ENCODE measurements at places on chromosomes 7 and 10.

GRCh38 chr10:126006906-126007305 lies 110.5 kb downstream of the FANK1 start:
- no peak for DNase-seq

DNA sequence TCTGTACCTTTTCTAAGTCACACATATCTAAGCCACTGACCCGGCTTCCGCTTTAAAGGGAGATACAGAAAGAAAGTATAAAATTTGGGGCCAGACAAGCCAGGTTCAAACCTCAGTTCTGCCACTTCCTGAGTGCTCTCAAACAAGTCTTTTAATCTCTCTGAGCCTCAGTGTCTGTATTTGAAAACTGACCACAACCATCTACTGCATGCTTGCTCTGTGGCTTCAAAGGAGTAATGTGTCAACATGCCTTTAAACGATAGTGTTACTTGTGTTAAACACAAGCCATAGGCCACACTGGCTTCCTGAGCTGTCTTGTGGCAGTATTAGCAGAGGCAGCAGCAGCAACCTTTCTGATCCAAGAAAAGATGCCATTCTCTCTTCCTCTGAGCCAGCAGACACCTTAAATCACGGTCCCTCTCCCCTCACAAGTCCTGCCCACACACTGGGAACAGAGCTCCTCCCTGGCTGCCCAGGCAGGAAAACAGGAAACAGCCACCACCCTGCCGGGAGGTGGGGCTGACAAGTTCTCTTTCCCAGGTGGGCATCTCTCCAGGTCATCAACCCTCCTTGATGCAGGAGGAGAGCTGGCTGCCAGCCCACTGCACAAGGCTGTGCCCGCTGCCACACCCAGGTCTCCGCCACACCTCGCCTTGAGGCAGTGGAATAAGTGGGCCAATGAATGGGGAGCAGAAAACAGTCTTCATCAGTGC lies 10.7 kb downstream of the HIP1 start:
- peak; percentile 81 for DNase-seq

DNA sequence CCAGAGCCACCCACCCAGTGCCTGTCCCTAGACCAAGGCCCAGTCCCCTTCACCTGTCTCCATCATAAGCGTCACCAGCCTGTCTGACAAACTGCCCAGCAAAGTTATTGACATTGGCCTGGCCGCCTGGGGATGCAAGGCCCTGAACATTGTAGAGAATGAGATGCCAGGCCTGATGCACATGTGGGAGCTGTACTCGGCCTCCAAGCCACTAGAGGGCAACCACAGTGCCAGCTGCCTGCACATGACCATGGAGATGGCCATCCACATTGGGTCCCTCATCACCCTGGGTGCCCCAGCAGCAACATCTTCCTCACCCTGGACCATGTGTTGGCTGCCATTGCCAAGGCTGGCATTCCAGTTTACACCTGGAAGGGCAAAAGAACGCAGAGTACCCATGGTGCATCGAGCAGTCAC lies 63.7 kb upstream of the ANTXRL start:
- no peak for DNase-seq

GRCh38 chr10:54441275-54441674 lies 359.8 kb downstream of the PCDH15 start:
- peak; percentile 76 for DNase-seq

GRCh38 chr7:31919678-31920369 lies 150.4 kb downstream of the PDE1C start:
- no peak for DNase-seq

DNA sequence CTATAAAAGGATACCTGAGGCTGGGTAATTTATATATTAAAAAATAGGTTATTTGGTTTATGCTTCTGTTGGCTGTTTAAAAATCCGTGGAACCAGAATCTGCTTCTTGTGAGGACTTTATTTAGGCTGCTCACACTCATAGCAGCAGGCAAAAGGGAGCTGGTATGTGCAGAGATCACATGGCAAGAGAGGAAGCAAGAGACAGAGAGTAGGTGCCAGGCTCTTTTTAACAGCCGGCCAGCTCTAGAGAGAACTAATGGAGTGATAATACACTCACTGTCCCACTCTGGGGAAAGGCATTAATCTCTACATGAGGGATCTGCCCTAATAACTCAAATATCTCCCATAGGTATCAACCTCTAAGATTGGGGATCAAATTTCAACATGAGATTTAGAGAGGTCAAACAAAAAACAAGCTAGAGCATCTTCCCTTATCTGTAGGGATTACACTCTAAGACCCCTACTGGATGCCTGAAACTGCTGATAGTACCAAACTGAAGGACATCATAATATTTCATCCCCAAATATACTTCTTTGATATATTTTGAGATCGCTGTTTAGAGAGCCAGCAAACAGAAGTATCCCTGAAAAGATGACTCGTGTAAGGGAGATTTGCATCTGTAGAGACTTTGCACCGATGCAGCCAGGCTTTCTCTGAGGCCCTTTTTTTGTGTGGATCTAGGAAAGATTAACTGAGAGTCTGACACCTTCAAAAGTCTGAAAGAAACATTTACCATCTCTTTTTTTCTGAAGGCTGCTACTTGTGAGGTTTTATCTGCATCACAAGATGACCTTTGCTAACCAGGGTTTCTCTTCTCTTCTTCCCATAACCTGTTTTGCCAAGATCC lies 717.0 kb upstream of the MBL2 start:
- DNase-seq = no peak

- DNase-seq = no peak
Measured at GRCh38 chr10:69578508-69578991, 5.3 kb upstream of the NEUROG3 start.

DNA sequence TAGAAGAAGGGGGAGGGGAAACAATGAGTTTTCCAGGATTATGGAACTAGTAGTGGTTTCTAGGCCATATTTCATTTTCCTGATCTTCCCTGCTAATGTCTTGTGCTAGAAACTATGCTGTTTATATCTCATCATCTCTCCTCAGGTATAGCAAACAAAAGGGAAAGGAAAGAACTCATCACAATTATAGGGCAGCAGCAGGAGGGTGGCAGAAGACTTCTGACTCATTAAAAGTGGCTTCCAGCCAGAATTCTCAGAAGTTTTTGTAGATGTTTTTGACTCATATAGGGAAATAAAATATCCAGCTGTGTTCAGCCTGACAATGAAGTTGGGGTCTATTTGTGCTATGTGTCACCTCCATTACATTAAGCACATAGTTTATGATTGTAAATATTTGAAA lies 6.5 kb downstream of the AHR start:
- DNase-seq = peak; percentile 90

DNA sequence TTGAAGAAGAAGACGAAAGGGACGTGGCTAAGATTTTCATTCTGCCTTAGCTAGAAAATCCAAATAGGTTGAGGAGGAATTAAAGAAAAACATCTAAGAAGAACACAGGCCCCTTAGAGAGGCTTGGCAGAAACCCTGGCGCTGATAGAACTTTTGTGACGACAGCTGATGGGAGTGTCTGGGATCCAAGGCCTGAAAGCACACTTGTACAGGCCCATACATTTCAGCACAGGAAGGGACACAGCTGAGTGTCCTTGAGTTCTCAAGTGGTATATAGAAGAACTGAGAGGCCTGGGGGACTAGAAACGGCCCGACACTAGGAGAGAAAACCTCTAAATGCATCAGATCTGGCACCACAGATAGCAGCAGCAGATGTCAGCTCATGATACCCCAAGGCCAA lies 39.5 kb downstream of the PRPS1L1 start:
- DNase-seq = no peak

- DNase-seq = peak; percentile 60
Measured at GRCh38 chr10:13987446-13987845, 343.3 kb downstream of the FRMD4A start.

DNA sequence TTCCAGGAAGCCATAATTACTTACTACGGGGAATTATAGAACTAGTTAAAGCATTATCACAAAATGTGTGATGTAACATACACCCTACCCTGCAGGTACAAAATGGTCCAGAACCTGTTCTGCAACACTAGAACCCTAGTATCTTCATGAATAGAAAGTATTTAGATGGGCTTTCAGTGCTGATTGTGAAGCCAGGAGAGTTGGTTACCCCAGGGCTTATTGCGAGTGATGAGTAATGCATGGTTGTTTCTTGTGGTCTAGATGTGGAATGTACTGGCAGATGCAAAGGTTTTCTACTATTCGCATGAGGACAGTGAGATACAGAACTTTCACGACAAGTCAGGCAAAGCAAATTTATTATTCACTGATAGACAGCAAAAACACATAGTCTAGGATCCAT lies 33.6 kb upstream of the AGR3 start:
- DNase-seq = no peak

- DNase-seq = no peak
Measured at GRCh38 chr7:121304102-121304658, 24.6 kb upstream of the WNT16 start.

GRCh38 chr7:116632384-116632783 lies 39.6 kb upstream of the MET start:
- DNase-seq = no peak

- peak; percentile 97 for DNase-seq
Measured at GRCh38 chr7:101099969-101100781, 14.9 kb downstream of the TRIM56 start.

DNA sequence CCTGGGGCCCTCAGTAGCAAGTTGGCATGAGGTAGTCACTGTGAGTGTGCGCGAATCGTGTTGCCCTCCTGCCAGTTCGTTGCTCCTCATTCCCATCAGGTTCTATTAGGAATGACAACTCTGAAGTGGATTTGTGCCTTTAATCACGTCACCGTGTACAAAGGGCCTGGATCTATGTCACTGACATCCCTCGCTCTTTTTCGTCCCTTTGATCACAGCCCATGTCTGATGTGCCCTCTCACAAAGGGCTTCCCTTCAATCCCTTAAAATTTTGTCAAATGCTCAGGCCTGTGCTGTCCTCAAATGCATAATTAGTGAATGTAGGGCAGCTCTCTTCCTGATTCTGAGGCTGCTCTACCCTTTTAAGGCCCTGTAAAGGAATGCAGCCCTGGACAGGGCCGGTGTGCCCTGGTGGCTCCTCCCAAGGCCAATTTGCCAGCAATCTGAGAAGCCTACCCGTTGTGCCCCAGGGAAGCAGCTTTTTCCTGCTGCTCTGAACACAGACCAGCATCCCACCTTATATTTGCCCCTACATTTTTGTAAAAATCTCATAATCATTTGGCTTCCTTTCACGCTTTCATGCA lies 93.6 kb downstream of the TMEM178B start:
- DNase-seq = no peak

GRCh38 chr7:73577627-73578341 lies 595 bp downstream of the TBL2 start:
- peak; percentile 20 for DNase-seq

- DNase-seq = no peak
Measured at GRCh38 chr7:121924269-121925186, 51.6 kb downstream of the PTPRZ1 start.

DNA sequence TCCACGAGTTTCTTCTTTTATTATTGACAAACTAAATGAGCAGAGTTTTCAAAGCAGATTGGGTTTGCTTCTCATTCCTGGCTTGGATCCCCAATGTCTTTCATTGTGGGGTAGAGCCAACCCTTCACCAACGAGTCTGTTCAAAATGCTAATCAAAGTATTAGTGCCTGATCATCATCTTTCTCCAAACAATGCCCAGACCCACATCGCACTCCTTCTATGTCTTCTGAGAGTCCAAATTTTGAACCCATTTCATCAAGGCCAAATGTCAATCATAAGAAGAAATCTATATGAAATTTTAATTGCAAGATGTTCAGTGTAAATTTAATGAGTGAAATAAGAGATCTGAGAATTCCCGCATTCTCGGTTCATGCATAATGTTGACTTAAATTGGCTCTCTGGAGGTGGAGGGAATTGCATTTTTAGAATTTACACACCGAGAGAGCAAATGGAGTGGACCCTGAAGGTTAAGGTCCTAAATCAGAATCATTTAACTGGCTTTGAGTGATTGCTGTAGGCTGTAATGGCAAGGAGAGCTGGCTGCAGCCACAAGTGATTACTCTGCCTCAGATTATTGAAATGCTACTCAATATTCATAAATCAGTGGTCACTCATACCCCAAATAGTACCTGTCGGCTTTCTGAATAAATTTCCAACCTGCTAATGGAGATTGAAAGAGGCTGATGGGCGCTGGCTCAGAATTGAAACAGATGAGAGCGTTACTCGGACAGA lies 602.9 kb downstream of the TYW1 start:
- no peak for DNase-seq

DNA sequence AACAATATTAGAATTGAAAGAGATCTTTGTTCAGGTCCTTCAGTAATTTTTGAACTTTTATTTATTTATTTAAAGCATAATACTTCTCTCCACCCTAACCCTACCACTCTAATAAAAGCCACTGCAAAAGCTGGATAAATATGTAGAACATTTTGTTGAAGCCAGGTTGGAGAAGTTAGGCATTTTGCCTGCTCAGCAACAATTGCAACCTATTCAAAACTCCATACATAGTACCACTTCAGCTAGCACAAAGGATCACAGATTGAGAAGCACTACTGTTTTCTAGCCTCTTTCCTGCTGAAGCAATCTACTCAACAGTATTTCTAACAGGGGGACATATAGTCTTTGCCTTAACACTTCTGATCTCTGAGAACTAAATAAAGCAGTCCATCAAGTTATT lies 25.0 kb downstream of the RUNDC3B start:
- DNase-seq = no peak

- peak; percentile 17 for DNase-seq
Measured at GRCh38 chr7:38410056-38410455, 136.6 kb upstream of the TARP start.

GRCh38 chr10:3825244-3825643 lies 40.2 kb upstream of the KLF6 start:
- no peak for DNase-seq

DNA sequence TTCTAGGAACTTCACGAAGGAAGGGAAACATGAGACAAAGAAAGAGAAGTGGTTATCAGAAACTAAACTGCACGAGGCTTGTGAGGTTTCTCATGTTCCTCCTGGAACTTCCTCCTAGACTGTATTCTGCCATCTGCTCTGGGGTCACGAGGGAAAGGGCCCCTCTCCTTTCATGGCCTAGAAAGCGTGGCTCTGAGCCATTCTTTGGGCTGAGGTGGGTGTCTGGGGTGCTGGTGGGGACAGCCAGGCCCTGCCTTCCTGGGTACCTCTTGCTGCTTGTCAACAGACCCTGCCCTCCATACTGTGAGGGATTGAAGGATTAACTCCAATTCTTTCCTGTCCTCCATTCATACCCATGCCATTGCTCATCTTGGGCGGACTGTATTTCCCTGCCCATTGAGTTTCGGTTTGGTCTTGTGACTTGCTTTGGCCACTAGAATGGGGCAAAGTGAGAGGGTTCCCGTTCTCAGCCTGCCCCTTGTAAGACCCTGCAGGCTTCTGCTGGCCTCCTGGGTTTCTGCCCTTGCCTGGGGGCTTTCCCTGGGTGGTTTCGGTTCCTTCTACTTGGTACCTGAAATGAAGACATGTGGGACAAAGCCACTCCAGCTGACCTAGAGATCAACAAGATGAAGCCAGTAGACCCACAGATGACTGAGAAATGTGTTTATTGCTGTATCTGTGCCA lies 14.9 kb upstream of the GIMAP8 start:
- no peak for DNase-seq

DNA sequence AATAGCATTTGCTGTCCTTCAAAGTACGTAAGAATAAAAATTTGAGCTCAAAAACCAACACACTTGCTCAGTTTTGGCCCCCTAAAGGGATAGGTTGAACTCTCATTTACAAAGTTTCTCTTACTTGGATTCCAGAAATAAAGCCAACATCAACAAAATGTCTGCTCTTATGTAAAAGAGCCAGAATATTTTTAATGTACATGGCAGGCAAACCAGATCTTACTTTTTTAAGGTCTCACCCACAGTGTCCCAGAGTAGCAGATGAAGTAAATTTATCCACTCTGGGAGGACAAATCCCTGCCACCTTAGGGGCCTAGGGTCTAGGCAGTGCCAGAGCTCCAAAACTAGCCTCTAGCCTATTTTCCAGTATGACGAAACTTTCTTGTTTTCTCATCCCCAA lies 159.6 kb downstream of the SKAP2 start:
- no peak for DNase-seq

- no peak for DNase-seq
Measured at GRCh38 chr10:71561003-71561574, 158.5 kb downstream of the C10orf105 start.
